T-cell (primary cell): ENCODE measurements at places on chromosomes 3 and 15.

GRCh38 chr3:158700559-158700958 is 28.1 kb upstream of the LXN start:
- no peak for DNase-seq

- no peak for DNase-seq
Observed at GRCh38 chr3:77254967-77255831, 215.3 kb downstream of the ROBO2 start.

- DNase-seq, result no peak
Observed at GRCh38 chr3:123590685-123591450, 6.0 kb upstream of the HACD2 start.

GRCh38 chr15:76773234-76773633 is 131.9 kb downstream of the SCAPER start:
- DNase-seq, result no peak

- DNase-seq, result peak; percentile 34
Observed at GRCh38 chr15:76996526-76997401, 1.8 kb downstream of the PSTPIP1 start.

- DNase-seq, result no peak
Observed at GRCh38 chr15:74384566-74384880, 17.1 kb upstream of the CYP11A1 start.

DNA sequence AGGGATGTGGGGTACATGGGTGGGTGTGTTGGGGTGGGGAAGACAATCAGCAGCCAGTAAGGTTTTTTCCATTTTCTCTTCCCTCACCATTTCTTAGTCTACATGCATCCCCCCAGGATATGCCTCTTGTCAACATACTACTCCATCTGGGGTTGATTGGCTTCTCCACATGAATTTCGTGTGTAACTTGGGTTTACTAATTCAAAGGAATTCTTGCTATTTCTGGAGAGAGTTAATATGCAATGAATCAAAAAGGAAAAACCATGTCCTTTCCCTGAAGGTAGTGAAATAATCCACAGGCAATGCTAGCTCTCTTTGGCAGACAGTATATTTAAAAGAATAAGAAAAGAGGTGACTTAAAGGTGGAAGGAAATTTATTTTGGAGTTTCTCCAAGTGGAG is 198.4 kb downstream of the EBLN2 start:
- no peak for DNase-seq

GRCh38 chr3:193788189-193788991 is 195.4 kb downstream of the OPA1 start:
- DNase-seq, result no peak

GRCh38 chr3:144843099-144843498 is 871.5 kb downstream of the DIPK2A start:
- no peak for DNase-seq

DNA sequence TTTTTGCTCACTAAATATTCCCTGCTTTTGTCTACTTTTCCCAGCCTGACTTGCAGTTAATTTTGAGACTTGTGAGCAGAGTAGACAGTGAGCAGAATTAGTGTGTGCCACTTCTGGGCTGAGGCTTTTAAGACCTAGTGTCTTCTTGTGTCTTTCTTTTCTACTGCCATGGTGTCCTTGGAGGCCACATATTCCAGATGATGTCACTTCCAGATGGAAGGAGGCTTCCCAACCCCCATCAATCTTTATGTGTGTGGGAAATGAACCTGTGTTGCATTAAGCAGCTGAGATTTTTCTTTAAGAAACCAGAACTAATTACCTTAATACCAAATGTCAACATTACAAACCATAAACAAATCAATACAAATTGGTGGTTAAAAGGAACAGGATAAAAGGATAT is 774.7 kb upstream of the ROBO1 start:
- no peak for DNase-seq

DNA sequence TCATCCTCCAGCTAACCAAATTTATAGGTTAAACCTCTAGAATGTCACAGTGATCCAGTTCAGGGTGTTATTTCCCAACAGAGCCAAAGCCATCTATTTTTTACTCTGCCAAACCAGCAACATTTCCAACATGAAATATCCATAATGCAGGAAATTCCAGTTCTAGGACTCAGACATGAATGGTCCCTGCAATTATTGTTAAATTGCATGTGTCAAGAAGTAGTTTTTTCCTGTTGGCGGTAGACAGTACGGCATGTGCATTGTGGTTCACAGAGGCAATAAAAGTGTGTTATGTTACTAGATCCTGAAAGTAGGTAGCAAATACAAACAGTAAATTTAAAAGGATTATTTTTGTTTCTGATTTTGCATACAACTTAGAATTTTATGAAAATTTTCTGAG is 215.7 kb upstream of the THBS1 start:
- DNase-seq, result no peak

GRCh38 chr3:113275929-113276750 is 64.8 kb downstream of the BOC start:
- DNase-seq, result no peak

GRCh38 chr3:154660811-154661210 is 230.8 kb upstream of the GPR149 start:
- no peak for DNase-seq

DNA sequence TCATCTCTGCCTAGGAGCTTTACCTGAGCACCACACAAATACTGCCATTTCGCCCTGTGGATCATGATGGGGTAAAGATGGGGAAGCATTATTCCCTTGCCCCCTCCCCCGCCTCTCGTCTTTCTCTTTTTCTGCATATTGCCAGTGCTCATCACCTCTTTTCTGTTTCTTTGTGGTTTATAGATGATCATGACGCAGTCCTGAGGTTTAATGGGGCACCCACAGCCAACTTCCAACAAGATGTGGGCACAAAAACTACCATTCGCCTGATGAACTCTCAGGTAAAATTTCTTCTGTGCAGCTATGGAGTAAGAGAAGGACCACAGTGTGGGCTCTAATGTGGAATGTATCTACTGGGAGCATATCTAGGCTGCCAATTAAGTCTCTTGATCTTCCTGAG is 88.2 kb downstream of the RPL39L start:
- no peak for DNase-seq

DNA sequence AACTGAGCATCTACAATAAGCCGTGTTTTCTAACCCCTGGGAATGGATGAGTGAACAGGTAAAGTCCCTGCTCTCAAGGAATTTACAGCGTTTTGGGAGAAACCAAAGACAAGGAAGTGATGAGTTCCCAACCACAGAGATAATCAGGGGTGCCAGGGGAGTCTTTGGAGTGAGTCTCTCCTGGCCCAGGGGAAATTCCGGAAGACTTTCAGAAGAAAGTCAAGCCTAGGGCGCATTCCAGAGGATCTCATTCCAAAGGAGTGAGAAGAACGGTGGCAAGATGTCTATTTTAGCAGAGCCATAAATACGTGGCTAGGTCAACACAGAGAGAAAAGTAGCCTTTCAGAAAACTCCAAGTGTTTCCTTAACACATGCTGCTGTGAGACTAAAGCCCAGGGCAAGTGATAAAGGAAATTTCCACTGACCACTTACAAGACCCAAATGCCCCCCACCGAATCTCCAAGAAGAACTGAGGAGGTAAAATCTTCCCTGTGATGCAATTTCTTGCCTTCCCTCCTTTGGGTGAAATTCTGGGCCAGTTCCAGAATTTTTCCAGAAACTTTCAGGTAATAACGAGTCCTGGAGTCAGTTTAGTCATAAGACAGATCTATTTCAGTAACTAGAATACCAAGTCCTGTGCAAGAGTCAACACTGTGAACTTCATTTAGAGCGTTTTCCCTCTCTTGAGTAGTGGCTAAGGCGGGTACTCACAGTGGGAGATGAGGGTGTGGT is 437.4 kb downstream of the NR2F2 start:
- DNase-seq, result no peak

GRCh38 chr3:30810625-30811024 is 83.8 kb downstream of the GADL1 start:
- peak; percentile 10 for DNase-seq

- no peak for DNase-seq
Observed at GRCh38 chr15:66917904-66918448, 147.4 kb upstream of the SMAD3 start.

- DNase-seq, result no peak
Observed at GRCh38 chr15:74227968-74228722, 8.0 kb upstream of the CCDC33 start.

- DNase-seq, result no peak
Observed at GRCh38 chr3:71074423-71074822, 509.1 kb downstream of the FOXP1 start.

DNA sequence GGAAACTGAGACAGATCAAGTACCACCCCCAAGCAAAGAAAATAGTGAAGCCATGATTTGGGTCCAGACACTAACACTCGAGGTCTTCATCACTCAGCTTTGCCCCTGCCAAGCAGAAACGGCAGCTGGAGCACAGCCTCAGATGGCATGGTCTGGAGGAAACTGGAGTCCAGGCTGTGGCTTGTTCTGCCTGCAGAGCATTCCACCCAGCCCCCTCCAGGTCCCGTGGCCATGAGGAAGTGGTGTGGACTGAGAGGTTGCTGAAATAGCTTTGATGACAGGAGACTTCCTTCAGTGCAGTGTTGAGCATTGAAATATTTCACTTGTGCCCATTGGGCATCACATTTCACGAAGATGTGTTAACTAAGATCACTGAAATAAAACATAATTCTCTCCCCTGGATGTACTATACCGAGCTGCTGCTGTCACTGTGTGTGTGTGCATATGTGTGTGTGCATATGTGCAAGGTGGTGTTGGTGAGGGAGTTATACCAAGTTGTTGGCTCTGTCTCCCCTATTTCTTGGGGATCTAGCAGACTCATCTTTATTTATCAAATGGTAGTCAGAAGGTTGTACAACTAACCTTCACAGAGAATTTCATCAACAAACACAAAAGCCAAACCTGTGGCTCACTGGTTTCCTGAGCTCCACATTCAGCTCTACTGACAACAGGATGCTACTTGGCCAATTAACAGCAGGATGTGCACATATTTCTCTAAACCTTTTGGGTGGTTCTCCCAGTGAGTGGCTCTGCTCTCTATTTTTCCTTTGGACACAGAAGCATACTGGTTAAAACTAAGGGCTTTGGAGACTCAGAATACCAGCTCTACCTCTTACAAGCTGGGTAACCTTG is 660.1 kb upstream of the CFAP20DC start:
- no peak for DNase-seq

DNA sequence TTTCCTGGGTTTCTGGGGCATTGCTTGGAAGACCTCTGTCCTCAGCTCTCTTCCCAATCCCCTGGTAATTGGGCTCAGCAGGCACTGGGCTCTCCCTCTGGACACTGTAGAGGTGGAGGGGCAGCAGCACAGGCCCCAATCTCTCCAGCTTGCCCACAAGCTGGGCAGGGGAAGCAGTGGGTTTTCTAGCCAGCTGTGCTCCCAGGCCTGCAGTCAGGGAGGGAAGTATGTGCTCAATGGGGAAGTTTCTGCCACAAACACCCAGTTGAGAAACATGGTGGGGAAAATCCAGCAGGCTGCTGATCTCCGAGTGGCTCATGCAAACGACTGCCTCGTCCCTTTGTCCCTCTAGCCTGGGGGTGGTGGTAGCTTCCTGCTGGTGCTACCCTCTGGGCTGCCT is 12.8 kb upstream of the RFT1 start:
- DNase-seq, result no peak

GRCh38 chr3:115808816-115809215 is 185.5 kb downstream of the GAP43 start:
- no peak for DNase-seq

DNA sequence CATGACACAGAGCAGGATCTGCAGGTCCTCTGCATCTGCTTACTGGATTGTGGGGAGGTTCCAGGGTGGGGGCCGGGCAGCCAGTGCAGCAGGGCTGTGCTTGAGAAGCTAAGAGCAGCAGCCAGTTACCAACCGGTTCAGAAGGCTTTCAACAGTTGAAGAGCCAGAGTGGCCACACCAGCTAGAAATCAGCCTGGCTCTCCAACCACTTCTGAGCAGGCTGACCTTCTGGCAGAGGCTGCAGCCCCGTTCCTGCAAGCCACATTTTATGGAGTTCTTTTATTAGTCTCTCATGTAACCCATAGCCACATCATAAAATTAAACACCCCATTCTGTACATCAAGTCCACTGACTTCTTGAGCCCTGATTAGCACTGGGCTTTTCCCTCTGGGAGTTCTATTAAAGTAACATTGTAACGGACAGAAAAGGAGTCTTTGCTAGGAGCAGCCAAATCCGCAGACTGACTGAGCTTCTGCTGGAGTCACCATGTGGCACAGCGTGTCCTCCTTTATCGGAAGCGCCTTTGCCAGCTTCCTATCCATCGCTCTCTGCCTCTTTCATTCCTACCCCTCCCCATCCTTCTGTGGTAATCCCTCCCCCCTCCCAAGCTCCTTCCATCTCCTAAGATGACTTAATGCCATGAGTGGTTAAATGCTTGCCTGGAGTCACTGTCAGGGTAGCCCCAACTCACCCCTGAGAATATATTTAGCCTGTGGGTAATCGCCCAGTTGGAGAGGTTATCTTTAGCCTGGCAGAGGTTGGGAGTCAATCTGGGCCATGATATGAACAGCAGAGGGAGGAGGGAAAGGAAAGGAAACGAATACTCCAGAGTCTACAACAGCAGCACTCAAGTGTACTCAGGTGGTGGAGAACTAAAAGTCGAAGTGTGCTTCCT is 138.5 kb upstream of the HES1 start:
- DNase-seq, result no peak

GRCh38 chr3:147699175-147699838 is 290.1 kb downstream of the ZIC1 start:
- DNase-seq, result no peak

DNA sequence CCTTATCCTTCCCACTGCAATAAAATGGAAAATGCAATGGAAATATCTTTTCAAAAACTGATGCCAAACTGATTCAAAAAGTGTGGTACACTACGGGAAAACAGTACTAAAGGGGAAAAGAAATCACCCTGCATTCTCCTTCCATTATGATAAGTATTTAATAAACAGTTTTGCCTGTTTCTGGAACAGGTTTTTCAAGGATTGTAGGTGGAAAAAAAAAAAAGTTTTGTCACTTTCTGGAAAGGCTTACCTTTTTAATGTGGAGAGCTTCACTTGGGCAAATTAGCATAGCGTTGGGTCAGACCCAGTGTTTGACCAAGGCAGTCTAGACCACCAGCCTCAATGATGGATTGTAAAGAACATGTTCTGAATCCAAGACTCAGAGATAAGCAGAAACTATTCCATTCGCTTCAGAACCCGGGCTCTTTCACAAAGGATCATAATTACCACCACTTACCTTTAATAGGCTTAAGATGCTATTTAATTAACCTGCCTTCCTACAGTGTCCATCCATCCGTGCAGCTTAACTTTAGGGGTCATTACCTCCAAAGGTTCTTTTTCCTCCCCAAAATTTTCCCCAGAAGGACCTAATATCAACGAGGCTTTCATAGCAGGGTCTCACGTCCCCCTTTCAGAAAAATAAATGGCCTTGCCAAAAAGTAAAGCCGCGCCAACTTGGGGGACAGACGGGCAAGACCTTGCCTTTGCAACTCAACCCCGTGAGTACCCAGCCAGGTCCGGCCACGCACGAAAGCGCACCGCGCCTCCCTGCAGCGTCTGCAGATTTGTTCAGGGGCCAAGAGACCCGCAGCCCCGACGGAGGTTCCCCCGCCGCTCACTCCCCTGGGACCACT is 1.0 kb downstream of the DCBLD2 start:
- DNase-seq, result no peak

GRCh38 chr3:182969277-182969676 is 11.1 kb downstream of the DCUN1D1 start:
- no peak for DNase-seq
